Right renal cortex interstitium (tissue), 3 donors: ENCODE measurements at places on chromosomes 6 and 20. TPM values are rescaled to one million over a fixed set of nuclear protein-coding genes. Genes with fewer than 3 reads are reported as not detected.

HEY2 gene
- polyA plus RNA-seq = 7.6 TPM

- no peak for DNase-seq
Observed at GRCh38 chr6:13303668-13304017, 24.7 kb downstream of the TBC1D7 start.

ZC3H12D gene
- 0.34 TPM for polyA plus RNA-seq

- no peak for DNase-seq
Observed at GRCh38 chr6:79894939-79895338, 52.4 kb downstream of the ELOVL4 start.

ZNF322 gene
- polyA plus RNA-seq = 46.9 TPM
